NCI-H2081 (cell line): ENCODE measurements at places on chromosomes 6 and 20.

DNA sequence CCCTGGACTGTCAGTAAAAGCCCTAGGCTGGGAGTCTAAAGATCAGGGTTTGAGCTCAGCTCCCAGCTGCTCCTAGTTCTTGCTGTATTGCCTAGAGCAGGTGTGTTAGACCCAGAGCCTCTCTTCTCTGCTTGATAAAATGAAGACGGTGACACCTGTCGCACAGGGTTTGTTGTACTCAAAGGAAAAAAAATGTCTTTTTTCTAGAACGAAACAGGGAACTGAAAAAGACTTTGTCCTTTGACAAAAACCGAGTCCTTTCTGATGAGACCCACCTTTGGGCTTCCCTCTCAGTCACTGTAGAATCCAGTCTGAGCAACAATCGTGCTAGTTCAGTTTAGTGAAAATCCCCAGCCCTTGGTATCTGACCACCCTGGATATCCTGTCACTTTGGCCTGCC is 102.1 kb upstream of the LAMP5 start:
- no peak for DNase-seq

DNA sequence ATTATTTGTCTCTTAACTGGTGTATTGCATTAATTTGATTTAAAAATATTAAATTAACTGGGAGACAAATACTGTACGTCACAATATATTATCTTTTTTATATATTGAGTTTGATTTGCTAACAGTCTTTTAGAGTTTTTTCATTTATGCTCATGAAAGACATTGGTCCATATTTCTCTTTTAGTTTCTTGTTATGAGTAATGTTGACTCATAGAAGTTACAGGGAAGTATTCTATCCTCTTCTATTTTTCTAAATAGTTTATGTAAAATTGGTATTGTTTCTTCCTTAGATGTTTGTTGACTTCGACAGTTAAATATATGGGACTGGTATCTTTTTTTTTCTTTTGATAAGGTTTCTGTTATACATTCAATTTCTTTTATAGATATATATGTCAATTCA is 1115.6 kb upstream of the CITED2 start:
- no peak for DNase-seq

GRCh38 chr20:40512994-40513393 is 176.0 kb downstream of the MAFB start:
- DNase-seq = no peak

DNA sequence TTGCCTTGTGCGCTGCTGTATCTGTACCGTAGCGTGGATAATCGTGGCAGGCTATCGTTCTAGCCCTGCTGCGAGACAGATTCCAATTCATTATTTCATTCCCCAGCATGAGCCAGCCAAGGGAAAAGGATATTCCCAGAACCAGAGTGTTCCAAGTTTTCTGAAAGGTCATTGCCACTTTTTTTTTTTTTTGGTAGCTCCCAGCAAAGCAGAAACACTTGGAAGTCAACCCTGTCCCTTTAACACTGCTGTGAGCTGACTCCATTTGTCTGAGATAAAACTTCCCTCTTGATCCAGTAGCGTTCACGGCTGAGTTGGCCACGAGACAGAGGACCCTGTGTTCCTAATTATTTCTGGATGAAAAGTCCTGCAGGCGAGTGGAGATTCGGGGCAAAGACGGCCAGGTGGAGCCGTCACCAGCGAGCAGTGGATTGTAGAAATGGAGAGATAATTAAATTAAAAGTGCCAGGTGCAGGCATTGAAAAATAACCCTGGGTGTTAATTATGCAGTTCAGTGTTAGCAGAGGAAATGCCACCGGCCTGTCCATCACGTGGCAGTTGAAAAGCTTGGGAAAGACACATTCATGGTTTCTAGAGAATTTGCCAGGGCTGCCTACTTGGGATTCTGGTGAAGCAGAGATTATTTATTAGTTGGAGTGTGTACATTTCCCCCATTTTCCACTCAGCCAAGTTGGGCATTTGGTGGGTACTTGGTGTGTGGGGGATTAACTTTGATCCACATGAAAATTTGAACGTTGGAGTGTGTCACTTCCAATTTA is 164.2 kb downstream of the SLC24A3 start:
- peak; percentile 43 for DNase-seq

- DNase-seq = no peak
Observed at GRCh38 chr20:59786801-59787537, 146.5 kb downstream of the SYCP2 start.

GRCh38 chr6:113122060-113122459 is 735.1 kb upstream of the MARCKS start:
- DNase-seq = no peak

DNA sequence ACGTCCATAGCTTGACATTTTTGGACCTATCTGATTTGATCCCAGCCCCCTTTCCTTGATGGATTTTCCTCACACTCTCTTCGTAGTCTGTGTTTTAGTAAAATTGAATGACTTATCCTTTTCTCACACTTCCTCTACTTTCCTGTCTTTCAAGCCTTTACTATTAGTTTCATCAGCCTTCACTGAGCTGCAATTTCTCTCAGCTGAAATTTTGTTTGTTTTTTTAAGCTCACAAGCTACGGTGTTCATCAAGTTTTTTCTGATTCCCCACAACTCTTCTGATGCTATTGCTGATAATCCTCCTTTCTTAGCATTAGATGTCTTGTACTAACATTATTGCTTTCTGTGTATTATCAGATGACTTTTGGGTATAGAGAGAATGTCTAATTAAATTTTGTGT is 263.7 kb downstream of the TBX18 start:
- DNase-seq = no peak

DNA sequence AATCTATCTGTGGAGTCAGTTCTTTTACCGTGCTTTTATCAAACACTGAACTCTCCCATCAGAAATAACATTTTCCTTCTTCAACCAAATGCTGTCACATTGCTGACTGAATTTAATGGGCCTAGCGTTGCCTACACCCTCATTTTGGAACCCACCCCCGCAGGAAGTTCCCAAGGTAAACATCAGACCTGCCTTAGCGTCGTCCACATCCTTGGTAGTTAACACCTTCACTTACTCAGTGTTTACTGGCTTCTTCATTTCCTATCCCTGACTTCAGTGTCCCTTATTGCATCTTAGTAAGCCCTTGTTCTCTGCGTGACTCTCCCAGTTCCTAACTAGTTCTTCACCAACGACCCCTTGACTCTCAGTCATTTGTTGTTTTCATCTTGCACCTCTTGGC is 491.4 kb upstream of the SOX4 start:
- no peak for DNase-seq

GRCh38 chr20:40323361-40323794 is 365.7 kb downstream of the MAFB start:
- no peak for DNase-seq

DNA sequence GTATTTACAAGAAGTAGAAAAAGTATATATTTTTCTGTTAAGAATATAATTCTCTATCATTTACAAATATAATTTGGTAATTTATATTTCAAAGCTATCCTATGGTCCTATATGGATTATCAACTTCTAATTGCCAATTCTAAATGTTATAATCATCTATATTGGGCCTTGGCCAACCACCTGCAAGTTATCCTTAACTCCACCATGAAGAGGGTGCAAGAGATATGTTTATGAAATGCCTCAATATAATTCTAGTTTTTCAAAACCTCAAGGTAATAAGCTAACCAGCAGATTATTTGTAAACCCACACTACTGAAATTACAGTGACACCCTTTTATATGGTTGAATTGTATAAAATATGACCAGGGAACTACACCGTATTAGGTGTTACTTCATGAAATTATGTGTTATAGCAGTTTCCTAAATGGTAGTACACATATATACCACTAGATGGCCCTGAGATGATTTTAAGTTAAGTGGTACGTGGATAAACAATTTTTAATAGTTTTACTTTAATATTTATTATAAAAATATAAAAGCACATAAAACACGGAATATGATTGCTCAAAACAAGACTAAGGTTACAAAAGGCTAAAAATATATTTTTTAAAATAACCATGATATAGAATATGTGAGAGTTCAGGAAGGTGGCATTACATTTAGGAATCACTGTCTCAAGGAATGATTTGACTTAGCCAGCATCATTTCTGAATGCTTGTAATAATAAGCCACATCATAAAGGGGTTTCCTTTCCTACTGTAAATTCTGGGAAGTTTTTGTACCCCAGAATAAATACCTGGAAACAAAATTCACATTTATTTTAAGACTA is 9.8 kb upstream of the PNISR start:
- DNase-seq = no peak

DNA sequence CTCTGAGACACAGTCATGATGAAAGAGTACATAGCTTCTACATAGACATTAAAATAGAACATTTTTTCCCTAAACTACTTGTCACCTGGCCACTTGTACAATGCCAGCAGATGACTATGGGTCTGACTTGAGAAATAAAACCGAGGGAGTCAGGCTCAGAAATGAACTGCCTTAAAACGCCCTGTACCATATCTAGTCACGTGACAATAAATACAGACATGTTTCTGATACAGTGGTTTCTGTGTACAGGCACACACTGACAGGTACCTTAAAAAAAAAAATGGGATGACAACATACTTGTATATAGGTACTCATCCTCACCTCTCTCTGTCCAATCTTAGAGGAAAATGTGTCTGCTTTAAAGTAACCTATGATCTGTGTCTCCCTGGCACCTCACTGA is 144.1 kb downstream of the SH3BGRL2 start:
- DNase-seq = no peak

- DNase-seq = no peak
Observed at GRCh38 chr6:15937602-15938001, 191.3 kb upstream of the MYLIP start.

DNA sequence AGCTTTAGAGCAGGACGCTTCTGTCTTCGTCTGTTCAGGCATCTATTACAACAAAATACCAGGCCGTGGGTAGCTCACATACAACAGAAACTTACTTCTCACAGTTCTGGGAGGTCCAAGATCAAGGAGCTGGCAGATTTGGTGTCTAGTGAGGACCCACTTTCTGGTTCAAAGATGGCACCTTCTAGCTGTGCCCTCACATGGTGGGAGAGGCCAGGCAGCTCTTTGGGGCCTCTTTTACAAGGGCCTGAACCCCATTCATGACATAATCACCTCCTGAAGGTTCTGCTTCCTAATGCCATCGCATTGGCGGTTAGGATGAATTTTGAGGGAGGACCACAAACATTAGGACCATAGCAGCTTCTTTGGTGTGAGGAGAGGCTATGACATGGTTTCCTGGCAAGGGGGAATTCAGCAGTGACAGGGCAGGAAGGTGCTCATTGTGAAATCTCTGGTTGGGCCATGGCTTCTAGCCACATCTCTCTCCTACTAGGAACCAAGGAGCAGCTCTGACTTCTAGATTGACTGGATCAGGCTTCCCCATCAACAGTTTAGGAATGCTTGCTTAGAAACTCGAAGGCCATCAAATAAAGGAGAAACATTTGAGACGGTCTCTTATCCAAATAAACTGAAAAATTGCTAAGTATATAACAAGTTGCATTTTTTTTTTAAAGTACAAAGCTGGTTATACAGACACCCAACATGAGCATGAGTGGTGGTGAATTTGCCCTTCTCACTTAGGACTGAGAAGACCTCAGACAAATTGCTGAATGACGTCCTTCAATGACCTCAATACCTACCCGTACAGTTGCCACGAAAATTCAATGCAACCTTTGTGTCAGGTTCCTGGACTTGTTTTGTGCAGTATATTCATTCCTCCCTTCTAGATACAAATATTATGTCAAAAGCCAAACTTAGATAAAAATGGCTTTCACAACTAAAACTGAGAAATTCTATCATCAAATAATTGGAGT is 140.7 kb downstream of the ZDHHC14 start:
- DNase-seq = no peak

DNA sequence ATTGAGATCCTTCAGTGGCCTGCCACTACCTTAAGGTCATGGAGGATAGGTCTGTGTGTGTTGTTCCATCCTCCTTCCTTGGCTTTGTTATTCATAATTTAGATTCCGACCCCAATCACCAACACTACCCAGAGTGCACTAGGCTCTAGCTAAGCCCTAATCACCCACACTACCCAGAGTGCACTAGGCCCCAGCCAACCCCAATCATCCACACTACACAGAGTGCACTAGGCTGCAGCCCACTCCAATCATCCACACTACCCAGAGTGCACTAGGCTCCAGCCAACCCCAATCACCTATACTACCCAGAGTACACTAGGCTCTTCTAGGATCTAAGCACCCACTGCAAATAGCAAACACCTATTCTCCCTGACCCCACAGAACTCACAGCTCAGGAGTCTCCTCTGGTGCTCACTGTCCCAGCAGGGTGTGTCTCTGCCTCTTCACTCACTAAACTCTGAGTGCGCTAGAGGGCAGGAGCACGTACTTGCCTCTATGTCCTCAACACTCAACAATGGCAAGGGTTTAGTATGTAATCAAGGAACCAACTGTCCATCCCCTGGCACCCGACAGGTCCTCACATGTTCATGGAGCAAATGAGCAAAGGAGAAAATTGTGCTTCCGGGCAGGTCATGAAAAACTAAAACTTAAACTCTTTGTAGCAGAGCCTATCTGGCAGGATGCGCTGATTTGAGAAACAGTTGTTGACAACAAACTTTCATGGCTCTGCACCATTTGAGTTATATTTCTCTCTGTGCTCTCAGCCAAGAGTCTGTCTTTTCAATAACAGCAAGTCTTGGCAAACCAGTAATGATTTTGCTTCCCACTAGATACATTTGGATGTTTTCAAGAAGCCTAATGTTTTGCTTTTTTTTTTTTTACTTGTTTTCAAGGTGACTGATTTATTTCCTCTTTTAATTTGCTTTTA is 54.3 kb downstream of the SLC22A23 start:
- no peak for DNase-seq

DNA sequence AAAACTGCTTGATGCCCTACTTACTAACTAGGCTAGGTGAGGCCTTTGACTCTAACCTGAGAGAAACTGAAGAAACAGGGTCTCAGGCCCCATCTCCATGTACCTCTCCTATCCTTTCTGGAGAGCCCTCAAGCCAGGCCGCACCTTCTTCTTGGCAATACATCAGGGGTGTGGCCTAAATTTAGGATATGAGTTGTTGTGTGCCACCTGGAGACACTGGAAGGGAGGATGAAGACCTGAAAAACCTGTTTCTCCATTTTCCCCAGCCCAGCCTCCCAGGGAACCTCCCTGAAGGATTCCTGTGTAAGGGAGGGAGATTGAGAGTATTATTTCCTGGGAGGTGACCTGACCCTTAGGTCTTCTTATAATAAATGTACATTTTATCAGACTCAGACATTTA is 3.1 kb downstream of the LY6G6D start:
- no peak for DNase-seq

DNA sequence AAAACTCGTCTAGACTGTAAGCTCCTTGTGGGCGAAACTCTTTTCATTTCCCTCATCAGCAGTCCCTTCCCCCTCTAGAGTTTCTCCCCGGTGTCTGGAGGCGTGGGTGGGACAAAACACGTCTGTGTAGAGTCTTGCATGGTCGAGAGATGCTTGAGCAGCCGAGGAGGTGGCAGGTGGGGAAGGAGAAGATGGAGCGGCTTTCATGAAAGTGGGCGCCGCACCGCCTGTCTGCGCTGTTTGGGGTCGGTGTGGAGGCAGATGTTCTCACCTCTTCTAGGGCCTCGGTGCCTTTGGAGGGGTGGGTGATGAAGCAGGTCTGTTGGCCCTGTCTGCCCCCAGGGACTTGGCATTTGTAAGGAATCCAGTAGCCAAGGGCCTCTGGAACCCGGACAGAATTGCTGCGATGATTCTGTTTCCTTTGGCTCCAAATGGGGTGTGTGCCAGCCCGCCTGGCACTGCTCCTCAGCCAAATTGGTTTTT is 1.2 kb downstream of the BRPF3 start:
- DNase-seq = peak; percentile 68

- DNase-seq = no peak
Observed at GRCh38 chr6:140046016-140046632, 671.7 kb upstream of the CITED2 start.
